Upper lobe of left lung (tissue), 6 donors: ENCODE measurements at places on chromosomes 2 and 18.
A peak's percentile ranks its signal among the peaks of the same experiment; 100 is the strongest.

DNA sequence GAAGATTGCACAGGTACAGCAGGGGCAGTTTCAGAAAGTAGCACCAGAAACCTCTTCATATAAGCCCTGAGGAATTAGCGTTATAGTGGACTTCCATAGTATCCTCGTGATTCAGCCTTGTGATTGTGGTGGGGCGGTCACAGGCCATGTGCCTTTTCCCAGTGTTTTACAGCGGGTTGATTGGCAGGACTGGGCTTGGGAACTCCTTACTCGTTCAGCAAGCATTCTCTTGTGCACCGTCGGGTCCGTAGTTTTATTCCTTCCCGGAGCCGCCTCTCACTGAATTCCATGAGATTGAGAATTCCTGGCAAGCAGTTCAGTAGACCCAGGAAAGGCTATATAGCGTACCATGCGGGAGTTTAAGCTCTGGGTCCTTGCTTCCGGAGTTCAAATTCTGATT, 5.2 kb downstream of the COPS8 start:
- H3K36me3 ChIP-seq: peaks cover 11% of the 10 kb centered on the region
- H3K4me1 ChIP-seq: peaks cover 10% of the 10 kb centered on the region
- H3K27ac ChIP-seq: no peak overlapping the region

GRCh38 chr18:25976554-25976953, 113.9 kb downstream of the SS18 start:
- H3K4me3 ChIP-seq: no peak overlapping the region
- H3K4me1 ChIP-seq: no peaks in the 10 kb centered on the region
- no peaks in the 10 kb centered on the region for H3K36me3 ChIP-seq
- H3K27ac ChIP-seq: no peak overlapping the region
- H3K27me3 ChIP-seq: no peaks in the 10 kb centered on the region

- no peak overlapping the region for H3K27ac ChIP-seq
- no peak overlapping the region for H3K4me3 ChIP-seq
- no peaks in the 10 kb centered on the region for H3K36me3 ChIP-seq
- H3K4me1 ChIP-seq: no peaks in the 10 kb centered on the region
- H3K27me3 ChIP-seq: no peaks in the 10 kb centered on the region
- DNase-seq: no peak
Observed at GRCh38 chr18:52567360-52567759, 227.4 kb downstream of the DCC start.

DNA sequence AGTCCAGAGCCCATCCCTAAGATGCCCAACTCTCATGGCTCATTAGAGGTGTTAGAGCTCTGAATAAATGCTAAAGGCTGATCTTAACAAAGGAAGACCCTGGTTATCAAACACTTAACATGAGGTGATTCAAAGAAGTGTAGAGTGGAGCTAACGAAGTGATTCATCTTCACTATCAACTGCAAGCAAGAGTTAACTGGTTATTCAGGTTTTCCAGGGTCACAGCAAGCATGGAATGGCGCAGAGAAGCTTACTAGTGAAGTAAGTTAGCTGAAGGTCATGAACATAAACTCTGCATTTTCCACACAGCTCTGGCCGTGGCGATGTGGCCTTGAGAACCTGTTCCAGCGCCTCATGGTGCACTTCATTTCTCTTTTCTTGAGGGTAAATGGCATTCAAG, 17.0 kb downstream of the RND3 start:
- H3K36me3 ChIP-seq: no peaks in the 10 kb centered on the region
- no peak overlapping the region for H3K4me3 ChIP-seq
- H3K4me1 ChIP-seq: no peaks in the 10 kb centered on the region
- H3K27ac ChIP-seq: no peak overlapping the region

- H3K27me3 ChIP-seq: no peaks in the 10 kb centered on the region
- H3K27ac ChIP-seq: no peak overlapping the region
- no peak overlapping the region for H3K4me3 ChIP-seq
- DNase-seq: no peak
- no peaks in the 10 kb centered on the region for H3K36me3 ChIP-seq
Observed at GRCh38 chr2:149068996-149069888, 30.7 kb downstream of the LYPD6B start.

GRCh38 chr2:204260901-204261300, 284.4 kb upstream of the PARD3B start:
- no peaks in the 10 kb centered on the region for H3K27me3 ChIP-seq
- no peak overlapping the region for H3K27ac ChIP-seq
- H3K36me3 ChIP-seq: no peaks in the 10 kb centered on the region
- no peaks in the 10 kb centered on the region for H3K4me1 ChIP-seq
- H3K4me3 ChIP-seq: no peak overlapping the region

- DNase-seq: no peak
- H3K36me3 ChIP-seq: no peaks in the 10 kb centered on the region
- H3K27me3 ChIP-seq: no peaks in the 10 kb centered on the region
- H3K4me1 ChIP-seq: no peaks in the 10 kb centered on the region
- H3K27ac ChIP-seq: no peak overlapping the region
Observed at GRCh38 chr2:139059617-139060016, 279.4 kb upstream of the NXPH2 start.

- no peaks in the 10 kb centered on the region for H3K27me3 ChIP-seq
- H3K36me3 ChIP-seq: no peaks in the 10 kb centered on the region
- H3K27ac ChIP-seq: no peak overlapping the region
- H3K4me1 ChIP-seq: no peaks in the 10 kb centered on the region
- no peak for DNase-seq
Observed at GRCh38 chr2:102872388-102872787, 110.6 kb downstream of the TMEM182 start.

GRCh38 chr2:157444641-157445040, 752 bp upstream of the CYTIP start:
- H3K36me3 ChIP-seq: no peaks in the 10 kb centered on the region
- DNase-seq: no peak
- no peaks in the 10 kb centered on the region for H3K4me1 ChIP-seq
- H3K27ac ChIP-seq: peak overlapping the region; percentile 87
- H3K27me3 ChIP-seq: no peaks in the 10 kb centered on the region

DNA sequence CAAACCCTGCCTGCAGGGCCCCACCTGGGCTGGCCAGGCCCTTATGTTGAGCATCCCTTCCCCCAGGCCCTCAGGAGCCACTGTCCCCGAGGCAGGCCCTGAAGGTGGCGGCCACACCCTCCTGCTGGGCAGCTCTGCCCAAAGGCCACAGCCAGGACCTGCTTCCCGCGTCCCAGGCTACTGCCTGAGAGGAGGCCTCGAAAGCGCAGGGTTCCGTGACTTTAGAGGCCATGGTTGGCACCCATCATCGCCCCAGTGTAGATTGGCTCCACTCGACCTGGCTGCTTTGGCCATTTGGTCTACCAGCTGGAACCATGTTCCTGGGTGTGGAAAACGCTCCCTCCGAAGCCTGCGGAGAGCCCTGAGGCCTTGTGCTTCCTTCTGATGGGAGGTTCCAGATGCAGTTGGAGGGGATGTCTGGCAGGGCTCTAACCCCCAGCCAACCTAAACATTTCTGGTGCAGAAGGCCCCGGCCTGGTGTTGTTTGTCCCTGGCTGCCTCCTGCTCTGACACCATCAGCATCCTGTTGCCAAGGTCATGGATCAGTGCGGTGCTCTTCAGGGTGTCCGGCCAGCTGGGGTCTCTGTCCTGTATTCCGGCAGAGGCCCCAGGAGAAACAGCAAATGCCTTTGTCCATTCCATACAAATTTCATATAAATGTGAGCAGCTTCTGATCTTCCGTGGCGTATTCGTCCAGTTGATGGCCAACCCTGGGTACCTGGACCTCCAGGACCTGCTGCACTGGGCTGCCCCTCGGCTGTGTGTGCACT, 14.7 kb downstream of the CAPN10 start:
- H3K27ac ChIP-seq: no peak overlapping the region
- DNase-seq: peak; percentile 66

DNA sequence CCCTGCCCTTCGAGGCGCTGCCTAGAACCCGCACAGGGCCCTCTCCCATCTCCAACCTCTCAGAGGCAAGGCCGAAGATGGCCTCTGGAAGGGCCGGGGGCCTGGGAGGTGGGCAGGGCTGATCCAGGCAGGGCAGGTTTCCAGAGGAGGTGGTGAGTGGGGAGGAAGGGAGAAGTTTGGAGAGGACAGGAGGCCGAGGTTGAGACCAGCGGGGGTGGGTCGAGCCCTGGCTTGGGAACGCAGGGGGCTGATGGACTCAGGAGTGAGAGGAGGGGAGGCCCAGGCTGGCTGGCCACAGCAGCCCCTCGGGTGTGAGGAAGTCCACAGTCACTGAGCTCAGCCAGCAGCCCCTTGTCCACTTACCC, 10.5 kb downstream of the CAPN10 start:
- H3K4me1 ChIP-seq: no peaks in the 10 kb centered on the region
- no peak overlapping the region for H3K4me3 ChIP-seq
- no peaks in the 10 kb centered on the region for H3K27me3 ChIP-seq
- no peak overlapping the region for H3K27ac ChIP-seq

DNA sequence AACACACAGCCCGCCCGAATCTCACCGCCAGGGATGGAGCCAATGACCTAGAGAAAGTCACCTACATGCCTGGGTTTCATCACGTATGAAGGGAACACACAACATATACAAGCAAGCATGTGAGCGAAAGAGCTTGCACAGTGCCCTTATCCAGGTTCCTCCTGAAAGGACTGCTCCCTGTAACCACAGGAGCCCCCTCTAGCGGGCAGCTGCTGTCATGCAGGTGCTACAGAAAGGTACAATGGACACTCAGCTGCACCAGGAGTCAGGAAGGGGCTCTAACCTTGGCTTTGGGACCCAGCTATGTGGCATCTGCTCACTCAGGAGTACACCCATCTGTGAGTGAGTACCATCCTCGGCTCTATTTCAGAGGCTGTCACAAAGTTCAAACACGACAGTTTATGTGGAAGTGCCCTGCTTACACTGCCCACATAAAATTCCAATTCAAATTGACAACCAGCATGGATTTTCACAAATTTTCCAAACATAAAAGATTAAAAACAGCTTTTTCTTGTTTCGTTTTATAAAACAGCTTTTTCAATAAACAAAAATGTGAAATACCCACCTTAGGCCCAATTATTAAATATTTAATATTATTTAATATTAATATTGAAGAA, 3.5 kb downstream of the NDUFA10 start:
- peak; percentile 64 for DNase-seq
- H3K4me1 ChIP-seq: peaks cover 15% of the 10 kb centered on the region
- H3K4me3 ChIP-seq: no peak overlapping the region
- no peaks in the 10 kb centered on the region for H3K27me3 ChIP-seq
- H3K36me3 ChIP-seq: peaks cover 34% of the 10 kb centered on the region

- no peaks in the 10 kb centered on the region for H3K4me1 ChIP-seq
- no peak overlapping the region for H3K4me3 ChIP-seq
- H3K27me3 ChIP-seq: no peaks in the 10 kb centered on the region
- DNase-seq: no peak
- no peaks in the 10 kb centered on the region for H3K36me3 ChIP-seq
Observed at GRCh38 chr2:10245021-10245420, 57.7 kb upstream of the HPCAL1 start.

GRCh38 chr18:497688-498087, 2.8 kb downstream of the COLEC12 start:
- peaks cover 39% of the 10 kb centered on the region for H3K4me1 ChIP-seq
- no peak overlapping the region for H3K4me3 ChIP-seq
- no peak overlapping the region for H3K27ac ChIP-seq
- no peaks in the 10 kb centered on the region for H3K27me3 ChIP-seq

DNA sequence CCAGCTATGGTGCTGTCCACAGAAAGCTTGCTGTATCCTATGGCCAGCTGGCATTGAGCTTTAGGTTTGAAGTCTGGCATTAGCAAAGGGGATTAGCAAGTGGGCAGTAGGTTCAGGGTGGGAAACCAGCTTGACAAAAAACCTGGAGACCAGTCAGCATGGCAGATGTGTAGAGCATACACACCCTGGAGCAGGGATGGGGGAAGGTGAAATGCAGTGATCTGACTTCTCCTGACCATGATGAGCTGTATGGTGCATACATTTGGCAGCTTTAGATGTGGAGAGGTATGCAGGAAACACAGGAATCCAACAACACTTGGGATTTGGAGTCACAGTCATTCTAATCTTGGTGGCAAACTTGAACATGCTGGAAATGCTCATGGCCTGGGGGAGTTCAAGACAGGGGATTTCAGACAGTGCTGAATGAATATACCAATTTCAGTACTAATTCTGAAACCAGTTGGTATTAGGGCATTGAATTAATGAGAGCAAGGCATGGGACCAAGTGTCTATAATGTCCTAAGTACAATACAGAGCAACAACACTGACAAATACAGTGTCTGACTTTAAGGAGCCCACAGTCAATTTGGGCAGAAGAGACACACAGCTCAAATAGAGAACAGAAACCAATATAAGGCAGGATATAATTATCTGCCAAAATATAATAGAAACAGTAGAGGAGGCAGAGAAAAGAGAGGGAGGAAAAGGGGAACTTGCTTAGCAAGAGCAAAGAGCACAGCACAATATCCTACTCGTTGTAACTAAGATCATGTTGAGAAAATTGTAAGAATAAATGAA, 11.8 kb downstream of the ARHGAP15 start:
- H3K36me3 ChIP-seq: no peaks in the 10 kb centered on the region
- no peak for DNase-seq
- no peak overlapping the region for H3K27ac ChIP-seq
- no peak overlapping the region for H3K4me3 ChIP-seq
- H3K27me3 ChIP-seq: no peaks in the 10 kb centered on the region
- peaks cover 2% of the 10 kb centered on the region for H3K4me1 ChIP-seq

- H3K4me1 ChIP-seq: no peaks in the 10 kb centered on the region
- no peaks in the 10 kb centered on the region for H3K36me3 ChIP-seq
- no peaks in the 10 kb centered on the region for H3K27me3 ChIP-seq
- H3K4me3 ChIP-seq: no peak overlapping the region
- no peak overlapping the region for H3K27ac ChIP-seq
Observed at GRCh38 chr2:23673830-23674679, 252.9 kb downstream of the ATAD2B start.

GRCh38 chr2:169705927-169706326, 11.7 kb downstream of the PHOSPHO2 start:
- H3K4me1 ChIP-seq: no peaks in the 10 kb centered on the region
- no peaks in the 10 kb centered on the region for H3K36me3 ChIP-seq
- no peak overlapping the region for H3K4me3 ChIP-seq
- H3K27me3 ChIP-seq: no peaks in the 10 kb centered on the region
- H3K27ac ChIP-seq: no peak overlapping the region
- no peak for DNase-seq
